ENCODE measurements at places on chromosomes 5 and 9.

GRCh38 chr5:100760688-100761087, 142.4 kb downstream of the ST8SIA4 start:
- no peak for DNase-seq

DNA sequence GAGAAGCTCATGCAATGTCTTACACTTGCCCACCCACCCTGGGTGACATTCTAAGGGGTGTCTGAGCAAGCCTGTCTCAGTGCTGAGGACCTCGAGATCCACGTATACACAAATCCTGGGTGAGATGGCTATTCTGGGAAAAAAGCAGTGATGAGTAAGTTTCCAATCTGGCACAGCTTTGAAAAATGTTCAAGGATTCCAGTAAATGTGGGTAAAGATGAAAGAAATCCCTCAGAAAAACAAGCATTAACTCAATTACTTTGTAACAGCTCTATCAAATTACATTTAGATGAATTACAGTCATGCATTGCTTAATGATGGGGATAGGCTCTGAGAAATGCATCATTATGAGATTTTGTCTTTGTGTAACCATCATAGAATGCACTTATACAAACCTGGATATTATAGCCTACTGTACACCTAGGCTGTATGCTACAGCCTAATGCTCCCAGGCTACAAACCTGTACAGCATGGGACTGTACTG, 26.9 kb downstream of the GOLM1 start:
- no peak for DNase-seq

DNA sequence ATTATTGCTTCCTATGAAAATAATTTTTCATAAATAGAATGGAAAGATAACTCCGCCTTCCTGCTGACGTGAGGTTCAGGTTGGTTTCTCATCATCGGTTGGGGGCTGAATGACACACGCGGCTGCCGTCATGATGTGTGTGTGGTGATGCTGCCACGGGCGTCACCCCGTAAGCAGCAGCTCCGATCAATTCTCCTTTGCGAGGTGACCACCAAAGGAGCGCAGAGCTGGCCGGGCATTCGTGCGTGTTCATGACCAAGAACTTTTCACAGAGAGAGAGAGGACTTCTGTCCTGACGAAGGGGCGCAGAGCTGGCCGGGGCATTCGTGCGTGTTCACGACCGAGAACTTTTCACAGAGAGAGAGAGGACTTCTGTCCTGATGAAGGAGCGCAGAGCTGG, 30.3 kb downstream of the SURF6 start:
- no peak for DNase-seq

- DNase-seq = no peak
Measured at GRCh38 chr5:90899014-90899604, 340.5 kb downstream of the ADGRV1 start.

GRCh38 chr5:83220331-83220730, 143.0 kb downstream of the XRCC4 start:
- DNase-seq = no peak

- no peak for DNase-seq
Measured at GRCh38 chr9:115195912-115196311, 78.0 kb upstream of the TNC start.

GRCh38 chr5:16586556-16586955, 30.2 kb downstream of the RETREG1 start:
- no peak for DNase-seq

DNA sequence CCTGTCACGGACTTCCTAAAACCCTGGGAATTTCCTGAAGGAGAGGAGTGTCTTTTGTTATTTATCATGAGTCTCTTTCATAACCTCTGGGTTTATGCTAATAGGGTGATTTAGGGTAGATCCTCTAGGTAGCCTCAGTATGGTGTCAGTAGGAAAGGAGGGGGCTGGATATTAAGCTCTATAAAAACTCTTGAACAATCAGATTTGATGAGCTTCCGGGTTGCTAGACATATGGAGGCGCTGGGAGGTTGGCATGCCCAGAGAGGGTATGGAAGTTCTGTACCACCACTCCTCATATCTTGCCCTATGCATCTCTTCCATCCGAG, 15.6 kb upstream of the PTBP3 start:
- DNase-seq = no peak

- no peak for DNase-seq
Measured at GRCh38 chr9:127724012-127724411, 8.1 kb downstream of the TTC16 start.

DNA sequence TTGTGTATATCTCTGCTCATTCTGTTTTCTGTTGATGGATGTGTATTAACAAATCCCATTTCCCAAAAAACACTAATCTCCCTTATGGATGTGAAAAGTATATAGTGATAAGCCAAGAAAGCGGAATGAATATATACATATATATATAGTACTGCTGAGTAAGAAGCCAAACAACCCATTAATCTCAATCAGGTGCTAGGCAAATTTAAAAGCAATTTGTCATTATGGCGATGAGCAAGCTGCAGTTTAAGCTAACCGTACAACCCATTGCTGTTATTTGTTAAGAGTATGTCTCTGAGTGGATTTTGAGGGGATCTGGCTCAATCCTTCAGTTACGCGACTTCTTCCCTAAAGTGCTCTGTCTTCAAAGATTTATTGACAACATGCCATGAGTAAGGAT, 640.4 kb upstream of the ARRDC3 start:
- no peak for DNase-seq

GRCh38 chr5:163941079-163941478, 435.7 kb downstream of the MAT2B start:
- no peak for DNase-seq

DNA sequence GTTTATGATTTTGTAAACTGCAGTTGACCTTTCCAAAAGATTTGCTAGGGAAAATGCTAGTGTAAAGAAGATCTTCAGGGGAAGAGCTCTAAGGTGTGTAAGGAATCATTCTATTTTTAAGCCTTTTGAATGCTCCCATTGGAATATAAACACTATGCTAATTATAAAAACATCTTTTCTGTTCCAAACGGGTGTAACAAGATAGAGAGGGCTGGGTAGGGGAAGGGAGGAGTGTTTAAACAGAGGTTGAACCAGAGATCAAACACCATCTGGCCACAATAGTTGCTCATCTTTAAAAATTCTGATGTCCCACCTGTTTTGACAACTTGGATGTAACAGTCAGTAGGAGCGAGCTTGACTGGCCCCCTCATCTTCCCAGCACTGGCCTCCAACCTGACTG, 38.4 kb downstream of the ZNF618 start:
- DNase-seq = no peak

DNA sequence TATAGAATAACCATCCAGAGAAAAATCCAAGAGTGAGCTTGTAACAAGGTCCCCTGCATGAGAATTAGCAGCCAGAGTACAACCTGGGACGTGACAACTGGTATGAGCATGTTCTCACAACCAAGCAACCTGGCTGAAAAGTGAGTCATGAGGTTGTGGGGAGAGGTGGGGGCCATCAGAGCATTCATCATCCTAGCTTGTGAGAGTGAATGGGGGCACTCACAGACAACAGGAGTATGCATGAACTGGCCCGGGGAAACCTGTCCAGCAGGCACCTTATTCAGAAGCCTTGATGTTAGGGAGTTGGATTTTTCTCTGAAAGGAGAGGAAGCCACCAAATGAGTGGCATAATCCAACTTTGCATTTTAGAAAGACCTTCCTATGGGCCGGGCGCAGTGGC, 113.0 kb downstream of the FRMD3 start:
- no peak for DNase-seq

DNA sequence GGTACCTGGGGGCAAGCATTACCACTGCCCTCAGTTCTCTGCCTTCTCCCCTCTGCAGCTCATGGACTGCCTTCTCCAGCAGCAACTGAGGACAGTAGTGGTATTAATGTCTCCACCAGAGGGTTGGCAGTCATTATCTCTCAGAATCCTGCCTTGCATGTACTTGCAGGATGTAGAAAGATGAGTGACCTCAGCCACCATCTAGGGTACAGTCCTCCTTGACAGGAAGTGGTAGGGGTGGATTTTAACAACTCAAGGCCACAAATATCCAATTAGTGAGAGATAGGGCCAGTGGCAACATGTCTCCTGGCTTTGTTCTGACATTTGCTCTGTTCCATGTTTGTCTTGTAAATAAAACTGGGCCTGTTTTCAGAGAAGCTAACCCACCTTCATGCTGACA, 47.2 kb downstream of the F2R start:
- DNase-seq = no peak

GRCh38 chr5:119402555-119402954, 46.7 kb downstream of the TNFAIP8 start:
- DNase-seq = no peak

- no peak for DNase-seq
Measured at GRCh38 chr9:92592946-92593861, 57.4 kb upstream of the ECM2 start.

DNA sequence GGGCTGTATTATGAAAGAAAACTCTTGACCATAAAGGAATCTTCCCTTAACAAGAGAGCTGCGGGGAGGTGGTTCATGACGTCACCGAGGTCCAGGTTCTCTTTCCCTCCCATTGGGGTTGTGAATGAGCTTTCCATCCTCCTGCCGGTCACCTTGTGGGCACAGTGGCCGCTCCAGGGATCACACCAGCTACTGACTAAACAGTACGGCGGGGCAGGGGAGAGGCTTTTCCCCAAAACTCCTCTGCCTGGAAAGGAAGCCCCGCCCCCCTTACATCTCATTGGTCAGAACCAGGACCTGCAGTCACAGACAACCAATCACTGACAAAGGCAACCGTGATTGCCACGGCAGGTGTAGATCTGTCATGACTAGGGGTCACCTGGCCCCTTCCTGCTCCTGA, 35.6 kb downstream of the ROR2 start:
- no peak for DNase-seq

DNA sequence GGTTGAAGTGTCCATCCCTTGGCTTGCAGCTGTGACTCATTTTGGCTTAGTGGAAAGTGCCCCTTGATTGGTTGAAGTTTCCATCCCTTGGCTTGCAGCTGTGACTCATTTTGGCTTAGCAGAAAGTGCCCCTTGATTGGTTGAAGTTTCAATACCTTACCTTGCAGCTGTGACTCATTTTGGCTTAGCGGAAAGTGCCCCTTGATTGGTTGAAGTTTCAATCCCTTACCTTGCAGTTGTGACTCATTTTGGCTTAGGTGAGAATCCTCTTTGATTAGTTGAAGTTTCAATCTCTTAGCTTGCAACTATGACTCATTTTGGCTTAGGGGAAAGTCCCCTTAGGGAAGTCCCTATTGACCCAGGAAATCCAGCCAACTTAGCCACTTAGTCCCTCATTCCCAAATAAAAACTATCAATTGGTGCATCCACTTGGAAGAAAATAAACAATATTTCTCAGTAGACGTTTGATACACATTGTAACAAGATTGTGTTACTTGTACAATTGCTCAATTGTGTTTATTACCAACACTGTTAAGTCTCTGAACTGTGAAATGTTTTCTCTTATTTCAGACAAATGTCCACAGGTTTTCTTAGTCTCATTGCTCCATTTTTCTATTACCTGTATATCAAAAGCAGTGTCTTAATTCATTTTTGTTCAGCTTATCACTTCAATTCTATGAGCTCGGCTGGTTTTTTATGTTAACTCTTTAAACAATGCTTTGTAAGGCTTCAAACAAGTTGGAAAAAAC, 2308.8 kb upstream of the ACO1 start:
- DNase-seq = peak; percentile 21

DNA sequence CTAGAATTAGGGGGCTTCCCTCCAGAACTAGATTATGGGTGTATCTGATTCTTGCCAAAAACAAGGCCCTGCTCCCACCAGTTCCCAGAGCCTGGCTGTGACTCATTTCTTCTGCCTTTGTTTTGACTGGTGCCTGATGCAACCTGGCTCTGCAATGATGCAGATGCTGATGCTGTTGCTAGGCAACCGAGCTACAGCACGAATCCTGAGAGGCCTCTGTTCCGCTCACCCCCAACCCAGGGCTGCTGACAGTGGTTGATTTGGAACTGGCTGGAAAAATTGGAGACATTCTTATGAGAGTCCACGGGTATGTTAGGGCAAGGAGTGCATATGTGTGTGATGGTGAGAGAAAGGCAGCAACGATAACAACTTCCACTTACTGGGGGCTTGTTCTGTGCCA, 100.3 kb downstream of the NSG2 start:
- DNase-seq = peak; percentile 16

GRCh38 chr5:119470851-119471451, 18.7 kb downstream of the HSD17B4 start:
- no peak for DNase-seq

DNA sequence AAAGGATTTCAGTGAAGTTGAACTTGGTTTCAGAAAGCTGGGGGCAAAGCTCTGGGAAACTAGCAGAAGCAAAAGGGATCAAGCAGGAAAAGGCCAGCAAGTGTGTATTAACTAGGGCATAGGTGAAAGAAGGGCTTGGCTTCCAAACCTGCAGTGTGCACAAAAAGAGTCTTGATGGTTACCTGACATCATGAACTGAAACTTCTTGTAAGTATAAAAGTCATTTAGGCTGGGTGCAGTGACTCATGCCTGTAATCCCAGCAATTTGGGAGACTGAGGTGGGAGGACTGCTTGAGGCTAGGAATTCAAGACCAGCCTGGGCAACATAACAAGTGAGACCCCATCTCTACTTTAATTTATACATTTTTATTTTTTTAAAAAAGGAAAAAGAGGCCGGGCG, 216.4 kb downstream of the EPB41L4A start:
- DNase-seq = no peak

GRCh38 chr5:91591076-91591475, 208.0 kb upstream of the ARRDC3 start:
- no peak for DNase-seq

DNA sequence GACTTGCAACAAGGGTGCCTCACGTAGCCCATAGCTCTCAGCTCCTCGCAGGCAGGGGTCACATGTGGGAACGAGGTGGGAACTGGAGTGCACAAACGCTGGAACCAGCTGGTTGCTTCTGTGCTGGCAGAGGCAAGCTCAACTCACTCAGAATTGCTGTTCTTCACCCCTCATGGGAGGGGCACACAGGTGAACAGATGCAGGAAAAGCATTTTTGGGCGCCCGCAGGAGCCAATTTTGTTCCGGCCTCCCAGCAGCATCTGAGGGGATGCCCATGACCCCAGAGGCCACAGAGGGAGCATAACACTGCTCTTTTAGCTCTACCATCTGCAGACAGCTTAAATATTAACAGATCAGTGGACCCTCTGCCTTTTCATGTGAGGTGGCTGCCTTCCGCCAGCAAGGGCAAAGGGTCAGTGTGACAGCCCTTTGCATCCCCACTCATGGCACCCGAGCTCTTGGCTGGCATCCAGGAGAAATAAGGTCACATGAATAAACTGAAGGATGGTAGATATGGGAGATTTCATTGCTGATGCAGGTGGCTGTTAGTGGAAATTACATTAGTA, 196.2 kb downstream of the SLCO4C1 start:
- no peak for DNase-seq

- DNase-seq = no peak
Measured at GRCh38 chr9:13268469-13268868, 11.0 kb downstream of the MPDZ start.

- no peak for DNase-seq
Measured at GRCh38 chr9:107898761-107899160, 409.2 kb upstream of the KLF4 start.

All from stimulated activated CD4-positive, alpha-beta T cell treated with anti-CD3 and anti-CD28 coated beads, Interleukin-12 subunit alpha, Interleukin-12 subunit beta, amount 100 ng/mL, for 48 hours (primary cell).